ENCODE measurements at places on chromosomes 11 and 22.

DNA sequence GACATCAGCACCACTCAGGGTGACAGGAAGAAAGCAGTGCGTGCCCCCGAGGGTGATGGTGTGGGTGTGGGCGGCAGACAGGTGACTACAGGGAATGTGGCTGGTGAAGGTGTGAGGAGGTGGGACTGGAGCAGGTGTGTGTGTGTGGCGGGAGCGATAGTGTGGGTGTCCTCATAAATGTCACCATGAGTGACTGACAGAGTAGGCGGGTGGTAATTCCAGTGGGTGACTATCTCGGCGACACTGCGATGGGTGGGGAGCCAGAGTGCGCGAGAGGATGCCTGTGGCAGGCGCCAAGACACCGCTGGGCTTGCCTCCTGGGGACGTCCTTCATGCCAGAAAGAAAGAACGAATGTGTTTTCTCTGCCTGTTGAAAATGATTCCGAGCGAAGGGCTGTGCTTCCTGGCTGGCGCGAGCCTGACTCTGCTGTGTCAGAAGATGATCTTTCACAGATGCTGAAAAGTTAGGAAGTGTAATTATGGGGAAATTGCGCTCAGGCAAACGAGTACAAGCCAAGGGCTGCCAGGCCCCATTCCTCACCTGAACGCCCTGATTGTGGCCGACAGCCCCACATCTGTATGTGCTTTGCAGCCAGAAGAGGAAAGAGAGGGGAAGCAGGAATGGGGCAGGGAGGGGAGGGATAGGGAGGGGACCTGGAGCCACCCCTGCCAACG lies 98.8 kb upstream of the CD82 start:
- DNase-seq, result no peak

DNA sequence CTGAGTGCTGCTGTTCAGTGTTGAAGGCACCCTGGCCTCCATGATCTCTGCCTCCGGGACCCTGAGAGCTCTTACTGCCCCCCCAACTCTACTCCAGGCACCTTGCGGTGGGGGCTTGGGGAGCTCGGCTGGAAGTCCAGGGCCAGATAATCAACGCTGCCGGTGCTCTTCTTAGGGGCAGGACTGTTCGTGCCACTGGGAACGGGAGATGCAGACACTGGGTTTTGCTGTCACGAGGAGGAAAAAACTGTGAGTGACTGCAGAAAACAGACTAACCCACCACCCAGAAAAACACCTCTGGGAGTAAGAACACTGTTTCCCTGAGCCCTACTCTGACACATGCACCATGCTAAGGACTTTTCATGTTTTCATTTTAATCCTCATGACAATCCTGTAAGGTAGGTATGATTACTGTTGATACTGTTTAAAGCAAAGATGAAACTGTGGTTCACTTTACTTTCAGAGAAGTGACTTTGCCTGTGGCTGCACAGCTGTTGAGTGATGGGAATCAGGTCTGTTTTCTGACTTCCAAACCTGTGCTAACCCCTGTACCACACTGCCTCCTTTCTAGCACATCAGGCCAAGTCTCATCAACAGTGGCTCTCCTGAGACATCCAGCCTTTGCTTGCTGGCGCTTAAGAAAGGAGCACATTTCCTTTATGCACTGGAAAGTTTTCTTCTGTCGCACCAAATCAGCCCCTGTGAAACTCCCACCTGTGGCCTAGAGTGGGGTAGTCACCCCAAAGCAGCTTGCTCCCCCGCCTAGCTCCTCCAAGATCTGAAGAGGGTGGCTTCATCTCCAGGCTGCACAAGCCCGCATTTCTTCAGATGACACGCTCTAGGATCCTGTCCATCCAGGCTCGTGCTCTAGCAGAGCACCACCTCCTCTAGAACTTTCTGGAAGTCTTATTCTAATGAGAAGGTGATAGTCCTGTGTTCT lies 31.8 kb downstream of the USP35 start:
- no peak for DNase-seq

- no peak for DNase-seq
Observed at GRCh38 chr11:27013781-27014361, 20.0 kb downstream of the FIBIN start.

DNA sequence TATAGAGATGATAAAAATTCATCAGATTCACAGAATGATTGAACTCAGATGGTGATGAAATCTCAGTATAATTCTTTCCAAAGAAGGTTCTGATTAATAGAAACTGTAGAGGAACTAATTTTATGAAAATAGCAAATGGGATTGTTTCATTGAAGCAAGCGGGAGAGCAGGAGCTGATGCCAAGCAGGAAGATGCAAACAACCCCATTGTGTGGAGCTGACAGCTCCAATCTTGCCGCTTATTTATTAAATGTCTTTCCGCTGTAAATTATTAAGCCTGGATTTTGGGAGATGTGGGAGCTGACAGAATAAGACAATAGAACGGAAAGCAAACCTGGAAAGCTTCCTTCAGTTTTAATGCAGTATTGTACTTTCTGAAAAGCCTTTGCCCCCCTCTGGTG lies 6.0 kb upstream of the TMEM218 start:
- DNase-seq, result no peak

DNA sequence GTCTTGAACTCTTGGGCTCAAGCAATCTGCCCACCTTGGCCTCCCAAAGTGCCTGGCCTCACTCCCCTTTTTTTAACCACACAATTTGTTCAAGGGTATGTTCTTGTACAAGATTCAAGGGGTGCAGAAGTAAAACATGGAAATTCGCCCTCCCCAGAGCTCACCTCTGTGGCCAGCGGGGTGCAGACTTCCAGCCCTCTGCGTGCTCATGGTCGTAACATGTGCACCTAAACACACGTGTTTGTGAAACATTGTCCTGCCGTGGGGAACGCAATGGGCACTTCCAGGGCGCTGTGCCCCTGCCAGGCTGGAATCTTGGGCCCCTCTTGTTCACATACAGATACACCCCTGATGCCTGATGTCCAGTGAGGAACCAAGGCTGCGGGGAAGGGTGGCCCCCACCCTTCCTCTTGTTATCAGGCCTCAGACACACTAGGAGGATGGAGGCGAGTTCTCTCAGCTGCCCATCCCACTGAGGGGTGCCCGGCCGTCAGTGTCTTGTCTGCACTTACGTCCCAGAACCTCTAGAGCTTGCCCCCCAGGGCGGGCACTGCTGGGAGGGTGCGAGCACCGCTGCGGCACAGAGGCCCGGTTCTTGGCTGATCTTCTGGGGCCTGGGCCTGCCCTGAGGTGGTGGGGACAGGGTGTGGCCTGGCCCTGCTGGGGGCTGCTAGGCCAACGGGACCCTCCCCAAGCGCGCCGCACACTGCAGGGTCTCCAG lies 4.1 kb upstream of the EPS8L2 start:
- DNase-seq, result no peak
